Mammary microvascular endothelial cell (primary cell): ENCODE measurements at places on chromosomes 7 and 10. TPM values are rescaled to one million over a fixed set of nuclear protein-coding genes. Genes with fewer than 3 reads are reported as not detected.

The MYO1G gene
- under 0.01 and 0.25 TPM in 2 replicates for total RNA-seq

The TPK1 gene
- total RNA-seq, result 17.7 and 19.1 TPM in 2 replicates

The NAT16 gene
- not detected in 2 replicates for total RNA-seq

The WNT8B gene
- not detected in 2 replicates for total RNA-seq

The FGF8 gene
- total RNA-seq, result not detected in 2 replicates

The LRRC4 gene
- total RNA-seq, result 0.44 and 0.60 TPM in 2 replicates

The ACBD7 gene
- total RNA-seq, result 2.1 and 3.3 TPM in 2 replicates

The C10orf62 gene
- not detected in 2 replicates for total RNA-seq

The PPP1R3C gene
- 0.69 TPM in 1 of 2 replicates, not detected in the other for total RNA-seq

The SEC31B gene
- 0.87 and 0.89 TPM in 2 replicates for total RNA-seq

The POM121L12 gene
- total RNA-seq, result not detected in 2 replicates

The IKZF1 gene
- total RNA-seq, result not detected in 2 replicates

The ARHGEF5 gene
- total RNA-seq, result 0.53 and 0.54 TPM in 2 replicates

The LGI1 gene
- total RNA-seq, result not detected in 2 replicates

The TWIST1 gene
- total RNA-seq, result not detected in 2 replicates

The CASD1 gene
- 7.3 and 7.6 TPM in 2 replicates for total RNA-seq

The TMEM229A gene
- total RNA-seq, result not detected in 2 replicates

The LRRD1 gene
- 0.07 TPM in 1 of 2 replicates, not detected in the other for total RNA-seq

The PCBD1 gene
- total RNA-seq, result 88.6 and 97.0 TPM in 2 replicates

The UPF2 gene
- 13.9 and 15.3 TPM in 2 replicates for total RNA-seq

The ZNF239 gene
- 0.44 and 1.9 TPM in 2 replicates for total RNA-seq

The SYT15B gene
- 0.80 TPM in 1 of 2 replicates, not detected in the other for total RNA-seq

The SAMD9L gene
- total RNA-seq, result 35.8 and 40.4 TPM in 2 replicates

The CFTR gene
- total RNA-seq, result 1.7 TPM in 1 of 2 replicates, not detected in the other

The GRID2IP gene
- not detected in 2 replicates for total RNA-seq

The IFIT2 gene
- total RNA-seq, result 5.5 and 5.9 TPM in 2 replicates

The HTR5A gene
- total RNA-seq, result not detected in 2 replicates

The GPNMB gene
- 1.3 and 1.4 TPM in 2 replicates for total RNA-seq

The CALML3 gene
- total RNA-seq, result not detected in 2 replicates

The KNDC1 gene
- total RNA-seq, result 0.13 TPM in 1 of 2 replicates, not detected in the other

The PPIA gene
- total RNA-seq, result 5,102 and 5,188 TPM in 2 replicates

The AZGP1 gene
- not detected in 2 replicates for total RNA-seq

The PON1 gene
- not detected in 2 replicates for total RNA-seq

The UNC5B gene
- total RNA-seq, result 3.1 and 3.3 TPM in 2 replicates

The TET1 gene
- total RNA-seq, result 0.40 and 0.69 TPM in 2 replicates

The MAT1A gene
- total RNA-seq, result not detected in 2 replicates

The CALCR gene
- total RNA-seq, result not detected in 2 replicates

The C10orf90 gene
- not detected in 2 replicates for total RNA-seq

The SPAG6 gene
- not detected in 2 replicates for total RNA-seq

The HABP2 gene
- not detected in 2 replicates for total RNA-seq

The FLNC gene
- total RNA-seq, result 180 and 210 TPM in 2 replicates

The ELN gene
- 0.25 and 1.8 TPM in 2 replicates for total RNA-seq

The AUTS2 gene
- total RNA-seq, result 0.20 and 1.2 TPM in 2 replicates

The PHYHIPL gene
- not detected in 2 replicates for total RNA-seq
